Dermis lymphatic vessel endothelial cell (primary cell): ENCODE measurements at places on chromosomes 11 and 22. TPM values are rescaled to one million over a fixed set of nuclear protein-coding genes. Genes with fewer than 3 reads are reported as not detected.

The HTR3B gene
- total RNA-seq, result not detected in 2 replicates

The KCTD14 gene
- total RNA-seq, result 0.09 and 0.11 TPM in 2 replicates

The MAP6 gene
- 0.11 and 0.77 TPM in 2 replicates for total RNA-seq

The PAX6 gene
- not detected in 2 replicates for total RNA-seq

The CD82 gene
- 4.6 and 5.5 TPM in 2 replicates for total RNA-seq

The CATSPER1 gene
- total RNA-seq, result 0.26 TPM in 1 of 2 replicates, not detected in the other

The CCDC134 gene
- 2.4 and 4.7 TPM in 2 replicates for total RNA-seq

The DTX4 gene
- 12.5 and 27.1 TPM in 2 replicates for total RNA-seq

The UQCR10 gene
- 59.5 and 62.0 TPM in 2 replicates for total RNA-seq

The HBD gene
- not detected in 2 replicates for total RNA-seq

The KIRREL3 gene
- total RNA-seq, result not detected in 2 replicates

The TNKS1BP1 gene
- 45.7 and 47.4 TPM in 2 replicates for total RNA-seq

The KCNK4 gene
- not detected in 2 replicates for total RNA-seq

The KRTAP5-10 gene
- total RNA-seq, result not detected in 2 replicates
